ENCODE measurements at places on chromosomes 3 and 15.

GRCh38 chr3:191499307-191500080 lies 38.5 kb downstream of the PYDC2 start:
- no peak for DNase-seq

DNA sequence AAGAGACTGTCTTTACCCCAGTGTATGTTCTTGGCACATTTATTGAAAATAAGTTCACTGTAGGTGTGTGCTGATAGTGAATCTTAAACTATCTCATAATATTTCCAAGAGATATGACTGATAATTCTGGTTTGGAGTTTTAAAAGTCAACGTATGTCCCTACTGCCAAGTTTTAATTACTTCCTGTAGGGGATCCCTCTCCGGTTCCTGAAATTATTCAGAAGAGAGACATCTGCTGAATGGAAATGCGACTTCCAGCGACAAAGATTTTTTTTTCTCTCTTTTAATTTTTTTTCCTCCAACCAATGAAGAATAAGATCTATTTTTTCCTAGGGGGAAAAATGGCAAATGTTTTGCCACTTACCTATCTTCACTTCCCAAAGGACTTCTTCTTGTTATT lies 498.9 kb upstream of the TGFBR2 start:
- DNase-seq, result no peak

DNA sequence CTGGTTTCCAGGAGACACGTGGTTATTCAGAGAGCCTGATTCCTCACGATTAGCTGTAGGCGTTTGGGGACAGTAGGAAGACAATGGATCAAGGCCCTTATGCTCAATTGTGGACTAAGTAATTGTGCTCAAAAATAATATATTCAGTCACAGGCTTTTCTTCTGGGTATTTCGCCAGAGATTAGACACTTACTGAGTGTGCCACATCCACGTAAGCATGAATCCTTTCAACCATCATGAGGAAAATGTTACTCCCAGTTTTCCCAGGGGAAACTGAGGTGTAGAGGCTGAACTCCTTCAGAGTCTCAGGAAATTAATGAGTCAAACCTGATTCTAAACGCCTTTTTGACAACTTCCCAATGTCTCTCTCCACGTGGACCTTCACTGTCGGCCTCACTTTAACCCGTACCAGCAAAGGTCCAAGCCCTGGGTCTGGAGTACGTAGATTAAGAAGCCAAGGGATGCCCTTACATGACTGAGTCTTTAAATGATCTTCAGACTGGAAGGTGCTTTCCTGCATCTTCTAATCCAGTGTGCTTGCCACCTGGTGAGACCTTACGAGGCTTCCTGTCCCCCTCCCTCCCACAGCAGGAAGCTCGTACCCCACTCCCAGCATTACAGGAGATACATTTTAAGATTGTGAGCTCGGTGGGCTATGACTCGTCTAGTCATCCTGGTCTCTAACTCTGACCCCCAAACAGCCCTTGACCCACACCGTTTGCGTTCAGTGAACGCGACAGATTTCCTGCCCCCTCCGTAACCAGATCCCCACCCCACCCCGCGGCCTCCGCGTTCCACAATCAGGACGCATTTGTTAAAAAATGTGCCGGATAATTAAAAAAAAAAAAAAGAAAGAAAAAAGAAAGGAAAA lies 1.7 kb downstream of the PKM start:
- DNase-seq, result peak; percentile 34

GRCh38 chr3:87501076-87501475 lies 224.7 kb upstream of the POU1F1 start:
- no peak for DNase-seq

- DNase-seq, result no peak
Measured at GRCh38 chr3:133167340-133168024, 129.3 kb downstream of the TMEM108 start.

GRCh38 chr3:69893274-69893673 lies 106.3 kb upstream of the SAMMSON start:
- DNase-seq, result no peak

- DNase-seq, result no peak
Measured at GRCh38 chr3:99984139-99984538, 130.2 kb downstream of the FILIP1L start.
